ENCODE measurements at places on chromosomes 7 and 10.

DNA sequence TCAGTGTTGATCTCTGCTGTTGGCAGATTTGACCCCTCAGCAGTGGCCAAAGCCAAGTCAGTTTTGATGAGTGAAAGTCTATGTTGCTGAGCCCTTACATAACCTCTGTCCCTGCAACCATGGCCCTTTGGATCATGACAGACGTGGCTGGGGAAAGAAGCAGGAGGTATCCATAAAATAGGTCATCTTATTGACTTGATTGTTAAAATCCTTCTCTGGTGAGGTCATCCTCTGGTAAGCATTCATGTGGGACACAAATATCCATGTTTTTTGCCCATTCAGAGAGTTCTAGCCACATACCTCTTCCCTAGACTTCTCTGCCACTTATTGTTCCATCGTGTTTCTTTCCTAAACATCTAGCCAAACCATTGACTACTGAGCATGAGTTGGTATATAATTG lies 251.9 kb upstream of the PTER start:
- DNase-seq = no peak

GRCh38 chr7:78487464-78487863 lies 688.9 kb downstream of the PHTF2 start:
- DNase-seq = no peak

- DNase-seq = no peak
Observed at GRCh38 chr7:134452991-134453473, 5.9 kb downstream of the AKR1B1 start.

DNA sequence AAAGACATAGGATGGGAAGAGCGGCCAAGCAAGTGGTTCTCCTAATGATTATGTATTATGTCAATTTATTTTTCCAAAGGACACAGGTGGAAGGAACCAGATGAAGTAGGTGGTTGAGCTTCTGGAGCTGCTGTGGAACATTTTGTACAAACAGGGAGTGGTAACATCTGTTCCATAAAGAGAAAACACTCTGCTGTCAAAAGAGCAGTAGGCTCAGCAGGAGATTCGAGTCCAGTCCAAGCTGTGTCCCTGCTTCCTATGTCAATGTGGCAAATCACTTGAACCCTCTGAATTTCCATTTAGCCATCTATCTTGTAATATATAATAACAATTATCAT lies 448.0 kb upstream of the ANKRD30A start:
- no peak for DNase-seq

GRCh38 chr7:52120912-52121311 lies 804.3 kb upstream of the COBL start:
- DNase-seq = no peak

DNA sequence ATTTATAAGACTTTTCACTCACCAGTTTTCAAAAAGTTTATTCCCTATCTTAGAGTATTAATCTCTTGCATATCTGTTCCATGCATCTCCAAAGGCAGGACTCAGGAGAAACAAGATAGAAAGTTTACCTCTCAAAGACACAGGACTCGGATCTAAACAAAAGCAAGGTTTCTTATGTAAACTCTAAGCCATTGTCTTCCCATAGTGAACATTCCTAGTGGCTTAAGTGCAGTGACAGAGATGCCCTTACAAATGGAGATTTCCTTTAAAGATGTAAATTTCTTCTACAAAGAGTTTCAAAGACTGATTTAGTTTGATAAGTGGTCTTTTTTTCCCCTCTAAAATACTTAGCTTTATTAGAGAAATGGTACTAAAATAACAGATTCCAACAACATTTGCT lies 209.8 kb downstream of the ACTR3B start:
- no peak for DNase-seq

GRCh38 chr7:16648551-16648950 lies 2.6 kb downstream of the BZW2 start:
- DNase-seq = no peak

DNA sequence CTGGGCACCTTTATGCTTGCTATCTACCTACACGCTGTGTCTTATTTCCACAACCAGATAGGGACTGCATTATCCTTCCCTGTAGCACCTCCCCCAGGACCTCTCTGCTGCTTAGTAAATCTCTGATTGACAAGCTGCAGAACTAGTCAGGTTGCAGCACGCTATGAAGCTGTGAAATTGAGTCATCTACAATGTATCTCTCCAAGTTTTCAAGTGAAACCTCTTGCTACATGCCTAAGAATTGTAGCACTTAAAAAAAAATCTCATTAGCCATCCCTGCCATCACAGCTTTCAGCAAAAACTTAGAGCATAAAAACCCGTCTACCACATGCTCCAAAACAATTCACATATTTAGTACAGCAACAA lies 69.7 kb upstream of the FGFR2 start:
- DNase-seq = no peak

- DNase-seq = no peak
Observed at GRCh38 chr7:111755383-111755782, 193.1 kb upstream of the IMMP2L start.

DNA sequence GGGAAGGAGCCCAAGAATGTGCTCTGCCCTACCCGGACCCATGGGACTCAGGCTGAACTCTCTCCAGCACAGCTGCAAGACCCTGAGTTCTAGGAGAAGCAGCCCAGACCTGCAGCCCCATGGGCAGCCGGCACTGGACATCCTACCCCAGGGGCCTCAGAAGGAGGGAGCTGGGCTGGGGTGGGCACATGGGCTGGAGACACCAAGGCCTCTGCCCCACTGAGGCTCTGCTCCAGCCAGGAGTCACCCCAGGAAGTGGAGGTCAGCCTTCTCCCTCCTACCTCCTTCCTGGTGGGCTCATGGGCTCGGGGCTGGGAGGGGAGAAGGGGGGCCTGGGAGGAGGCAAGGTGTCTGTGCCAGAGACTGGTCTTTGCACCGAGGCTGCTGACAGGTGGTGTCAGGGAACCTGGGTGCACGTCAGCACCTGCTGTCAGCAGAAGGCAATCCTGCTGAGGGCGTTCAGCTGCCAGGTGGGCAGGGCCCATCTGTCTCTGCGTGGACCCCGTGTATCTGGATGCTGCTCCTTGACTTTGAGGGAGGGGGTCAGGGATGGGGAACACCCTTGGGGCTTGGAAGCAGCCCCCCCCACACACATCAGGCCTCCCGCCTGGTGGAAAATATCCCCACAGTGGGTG lies 95.2 kb downstream of the PDGFA start:
- no peak for DNase-seq

GRCh38 chr7:128132426-128133069 lies 101.3 kb upstream of the LRRC4 start:
- no peak for DNase-seq

GRCh38 chr7:135859538-135859937 lies 110.9 kb upstream of the FAM180A start:
- no peak for DNase-seq

DNA sequence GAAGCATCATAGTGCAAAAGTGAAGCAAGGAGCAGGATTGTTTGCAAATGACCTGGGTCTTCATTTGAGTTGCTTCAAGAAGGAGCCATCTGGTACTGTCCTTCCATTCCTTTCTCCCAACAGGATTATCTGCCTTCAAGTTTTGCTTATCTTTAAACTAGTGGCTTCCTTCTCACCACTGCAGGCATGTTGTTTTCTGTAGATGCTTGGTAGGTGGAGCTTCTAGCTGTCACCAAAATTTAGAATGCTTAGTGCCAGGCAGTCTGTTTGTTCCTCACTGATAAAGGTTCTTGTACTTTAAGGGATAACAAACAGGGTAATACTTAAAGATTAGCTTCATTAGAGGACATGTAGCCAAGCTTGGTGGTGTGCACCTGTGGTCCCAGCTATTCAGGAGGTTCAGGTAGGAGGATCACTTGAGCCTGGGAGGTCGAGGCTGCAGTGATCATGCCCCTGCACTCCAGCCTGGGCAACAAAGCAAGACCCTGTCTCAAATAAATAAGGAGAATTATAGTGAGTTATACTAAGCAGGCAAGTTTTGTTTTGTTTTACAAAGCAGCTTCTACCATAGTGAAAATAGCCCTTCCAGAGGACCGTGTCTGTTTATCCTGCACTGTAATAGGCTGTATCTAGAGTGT lies 5.7 kb downstream of the ARL5B start:
- DNase-seq = no peak

DNA sequence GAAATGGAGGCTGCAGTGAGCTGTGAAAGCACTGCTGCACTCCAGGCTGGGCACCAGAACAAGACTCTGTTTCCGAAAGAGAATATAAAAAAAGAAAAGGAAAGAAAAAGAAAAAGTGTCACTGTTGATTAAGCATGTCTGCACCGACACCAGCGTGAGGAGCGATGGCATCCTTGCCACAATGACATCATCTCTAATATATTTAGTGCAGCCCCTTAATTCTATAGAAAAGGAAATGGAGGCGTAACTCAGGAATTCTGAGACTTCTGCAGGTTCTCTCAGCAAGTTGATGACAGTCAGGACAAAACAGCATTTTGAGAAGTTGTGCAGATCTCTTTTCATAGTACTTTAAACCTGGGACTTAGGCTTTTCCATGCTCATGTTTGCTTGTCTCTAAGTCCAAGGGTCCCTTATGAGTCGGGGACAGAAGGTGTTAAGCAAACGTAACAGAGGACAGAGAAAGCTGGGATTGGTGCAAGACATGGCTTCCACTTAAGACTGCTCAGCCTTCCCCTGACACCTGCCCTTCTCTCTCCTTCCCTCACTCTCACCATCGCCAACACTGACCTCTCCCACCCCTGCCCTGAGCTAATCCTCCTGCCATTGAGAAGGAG lies 16.9 kb upstream of the ANKRD1 start:
- no peak for DNase-seq

All from effector CD8-positive, alpha-beta T cell (primary cell).